GM20000 (cell line): ENCODE measurements at places on chromosomes 2 and 18.

GRCh38 chr2:50765146-50765545, 266.8 kb downstream of the NRXN1 start:
- DNase-seq: no peak

- no peak for DNase-seq
Observed at GRCh38 chr2:212732860-212733259, 194.3 kb upstream of the ERBB4 start.

- DNase-seq: no peak
Observed at GRCh38 chr18:22185273-22185672, 15.9 kb downstream of the GATA6 start.

- peak; percentile 36 for DNase-seq
Observed at GRCh38 chr2:224308272-224308911, 93.5 kb downstream of the FAM124B start.

DNA sequence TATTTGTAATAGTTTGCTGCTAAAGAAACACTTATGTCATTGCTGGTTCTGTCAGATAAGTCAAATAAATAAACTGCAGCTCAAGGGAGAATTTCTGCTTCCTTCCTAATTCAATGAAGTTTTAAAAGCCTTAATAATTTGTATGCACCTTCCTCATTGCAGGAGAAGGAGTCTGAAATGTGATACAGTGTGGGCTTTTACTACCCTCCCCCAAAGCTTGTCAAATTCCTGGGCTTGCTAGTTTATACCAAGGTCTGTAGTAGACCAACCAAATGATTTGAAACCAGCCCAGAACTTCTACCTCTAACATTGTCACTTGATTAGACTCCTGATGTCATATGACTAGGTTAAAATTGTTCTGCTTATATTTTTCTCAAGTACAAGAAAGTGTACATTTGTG, 131.8 kb downstream of the DTNA start:
- DNase-seq: no peak

GRCh38 chr2:112626604-112627059, 19.1 kb upstream of the SLC20A1 start:
- peak; percentile 65 for DNase-seq

DNA sequence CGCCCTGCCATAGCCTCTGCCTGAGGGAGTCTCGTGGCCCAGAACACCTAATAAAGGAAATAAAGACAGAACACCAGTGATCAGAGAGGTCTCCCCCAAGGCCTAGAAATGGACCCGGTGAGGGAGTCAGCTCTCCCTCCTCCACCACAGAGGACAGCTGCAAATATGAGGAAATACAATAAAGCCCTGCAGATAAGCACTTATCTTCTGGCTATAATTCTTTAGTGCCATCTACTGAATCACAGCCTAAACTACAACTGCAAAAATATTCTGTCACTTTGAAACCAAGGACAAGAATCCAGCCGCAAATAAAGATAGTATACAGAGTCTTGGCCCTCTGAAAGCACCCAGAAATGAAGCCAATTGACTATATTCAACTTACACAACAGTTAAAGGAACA, 42.4 kb upstream of the TACR1 start:
- DNase-seq: no peak

- no peak for DNase-seq
Observed at GRCh38 chr18:75635096-75635495, 207.6 kb upstream of the SMIM21 start.

DNA sequence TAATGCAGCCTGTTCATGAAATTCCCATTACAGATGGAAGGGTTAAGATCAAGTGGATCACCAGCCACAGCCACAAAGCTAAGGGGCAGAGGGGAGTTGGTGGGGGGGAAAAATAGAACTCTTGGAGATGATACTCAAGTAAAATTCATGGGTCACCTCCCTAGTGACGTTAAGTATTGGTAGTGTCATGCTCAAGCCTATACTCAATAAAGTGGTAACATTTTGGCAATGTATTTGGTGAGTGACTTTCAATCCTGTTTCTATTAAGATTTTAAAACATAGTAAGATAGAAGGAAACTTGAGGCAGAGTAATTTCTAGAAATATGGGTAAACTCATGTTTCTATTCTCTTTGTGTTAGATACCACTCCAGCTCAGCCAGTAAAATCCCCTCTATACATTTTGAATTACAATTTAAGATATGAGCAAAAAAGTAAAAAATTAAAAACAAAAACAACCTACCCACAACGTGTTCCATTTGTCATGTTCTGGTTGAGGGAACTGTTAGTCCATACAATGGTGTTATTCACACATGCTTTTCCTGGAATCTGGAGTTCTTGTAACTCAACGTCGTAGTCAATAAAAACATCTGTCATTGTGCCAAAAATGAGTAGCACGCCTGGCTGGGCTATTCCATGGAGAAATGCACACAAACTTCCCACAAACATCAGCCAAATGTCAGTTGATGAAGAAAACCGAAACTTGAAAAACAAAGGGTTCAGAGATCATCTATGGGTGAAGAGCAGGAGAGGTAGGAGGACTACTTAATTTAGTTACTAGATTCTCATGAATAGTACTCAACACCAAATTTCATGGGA, 18.1 kb downstream of the ABCB11 start:
- no peak for DNase-seq

DNA sequence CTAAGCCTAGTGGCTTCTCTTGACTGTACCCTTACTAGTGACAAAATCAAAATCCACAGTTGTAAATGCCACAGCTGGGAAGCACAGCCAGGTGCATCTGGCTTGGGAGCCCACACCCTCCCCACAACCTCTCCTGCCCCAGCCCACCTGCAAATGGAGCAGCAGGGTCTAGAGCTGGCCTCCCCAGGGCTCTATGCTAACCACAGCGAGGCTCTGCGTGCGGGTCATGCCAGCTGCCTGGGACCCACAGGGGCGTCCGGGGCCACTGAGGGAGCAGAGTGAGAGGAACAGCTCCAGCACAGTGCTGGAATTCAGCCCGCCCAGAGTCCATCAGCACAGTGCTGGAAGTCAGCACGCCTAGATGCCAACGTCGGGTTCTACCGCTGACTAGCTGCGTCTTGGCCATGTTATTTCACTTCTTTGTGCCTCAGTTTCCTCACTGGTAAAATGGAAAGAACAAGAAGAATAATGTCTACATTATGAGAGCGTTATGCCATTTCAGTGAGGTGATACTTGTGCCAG, 109.1 kb upstream of the ID2 start:
- no peak for DNase-seq

- no peak for DNase-seq
Observed at GRCh38 chr18:22705328-22705727, 227.8 kb upstream of the RBBP8 start.

GRCh38 chr18:48861181-48861708, 89.5 kb downstream of the SMAD7 start:
- no peak for DNase-seq

DNA sequence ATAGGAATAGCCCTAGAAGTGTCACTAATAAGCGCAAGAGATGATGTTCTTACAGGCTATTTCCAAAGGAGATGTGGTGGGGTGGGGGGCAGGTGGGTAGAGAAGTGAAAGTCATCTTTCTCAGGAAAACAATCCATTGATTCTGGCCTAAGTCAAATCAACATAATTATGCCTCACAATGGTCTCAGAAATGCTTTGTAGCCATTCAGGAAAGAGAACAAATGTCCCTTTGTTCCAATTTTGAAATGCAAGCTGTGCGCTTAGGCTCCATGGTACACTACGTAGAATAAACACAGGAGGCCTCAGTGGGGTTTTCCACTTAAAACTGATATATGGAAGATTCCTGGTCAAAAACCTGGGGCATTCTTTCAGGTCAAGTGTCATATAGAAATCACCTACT, 529.9 kb upstream of the KLHL29 start:
- no peak for DNase-seq

DNA sequence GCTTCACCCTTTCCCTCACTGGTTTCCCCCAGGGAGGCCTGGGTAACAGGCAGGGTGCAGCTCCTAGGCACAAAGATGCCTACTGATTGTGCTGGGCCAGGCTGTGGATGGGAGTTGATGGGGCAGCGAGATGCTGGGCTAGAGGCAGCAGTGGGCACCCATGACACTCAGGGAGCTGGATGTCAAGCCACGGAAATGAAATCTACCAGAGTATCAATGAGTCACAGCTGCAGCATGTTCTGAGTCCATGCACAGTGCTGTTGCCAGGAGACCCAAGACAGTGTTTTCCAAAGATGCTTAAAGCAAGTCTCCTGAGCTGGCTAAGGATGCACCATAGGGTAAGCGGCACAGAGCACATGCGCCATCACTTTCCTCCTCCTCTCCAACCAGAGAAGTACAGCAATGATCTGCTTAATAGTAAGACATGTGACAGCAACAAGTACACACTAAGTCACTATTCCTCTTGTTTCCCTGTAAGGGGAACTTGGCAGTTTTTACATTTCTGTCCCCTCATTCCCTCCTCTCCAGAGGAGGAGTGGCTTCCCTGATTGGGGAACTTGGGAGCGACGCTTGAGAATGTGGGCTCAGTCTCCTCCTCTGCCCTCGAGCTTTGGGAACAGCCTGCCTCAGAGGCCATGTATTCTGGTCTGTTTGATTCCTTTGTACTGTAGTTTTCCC, 57.2 kb downstream of the CDC42EP3 start:
- no peak for DNase-seq

GRCh38 chr2:231410293-231411004, 14.9 kb downstream of the B3GNT7 start:
- no peak for DNase-seq

GRCh38 chr2:101850450-101850849, 141.3 kb upstream of the IL1R2 start:
- DNase-seq: no peak

DNA sequence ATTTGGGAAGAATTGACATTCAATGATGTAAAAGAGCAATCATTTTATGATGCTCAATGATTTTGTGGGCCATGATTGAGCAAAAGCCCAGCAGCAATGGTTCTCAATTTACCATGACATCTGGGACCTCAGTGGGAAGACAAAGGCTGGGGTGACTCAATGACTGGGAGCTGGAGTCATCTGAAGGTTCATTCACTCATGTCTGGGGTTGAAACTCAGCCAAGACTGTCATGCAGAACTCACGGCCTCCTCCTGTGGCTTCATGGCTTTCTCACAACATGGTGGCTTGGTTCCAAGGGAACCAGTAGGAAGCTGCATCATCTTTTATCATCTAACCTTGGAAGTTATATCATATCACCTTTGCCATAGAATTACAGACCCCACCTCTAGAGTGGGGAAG, 45.1 kb upstream of the CD226 start:
- DNase-seq: no peak

GRCh38 chr2:196586511-196586991, 53.0 kb upstream of the CCDC150 start:
- no peak for DNase-seq
